ENCODE measurements at places on chromosomes 11 and 22.

DNA sequence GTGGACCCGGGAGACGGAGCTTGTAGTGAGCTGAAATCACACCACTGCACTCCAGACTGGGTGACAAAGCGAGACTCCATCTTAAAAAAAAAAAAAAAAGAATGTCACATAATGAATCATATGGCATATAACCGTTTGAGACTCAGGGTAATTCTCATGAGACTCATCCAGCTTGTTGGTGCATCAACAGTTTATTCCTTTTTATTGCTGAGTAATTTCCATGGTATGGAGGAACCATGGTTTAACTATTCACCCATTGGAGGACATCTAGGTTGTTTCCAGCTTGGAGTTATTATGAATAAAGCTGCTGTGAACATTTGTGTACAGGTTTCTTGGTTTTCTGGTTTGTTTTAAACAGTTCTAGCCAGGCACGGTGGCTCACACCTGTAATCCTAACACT lies 25.3 kb downstream of the PPARA start:
- peak; percentile 39 for DNase-seq

DNA sequence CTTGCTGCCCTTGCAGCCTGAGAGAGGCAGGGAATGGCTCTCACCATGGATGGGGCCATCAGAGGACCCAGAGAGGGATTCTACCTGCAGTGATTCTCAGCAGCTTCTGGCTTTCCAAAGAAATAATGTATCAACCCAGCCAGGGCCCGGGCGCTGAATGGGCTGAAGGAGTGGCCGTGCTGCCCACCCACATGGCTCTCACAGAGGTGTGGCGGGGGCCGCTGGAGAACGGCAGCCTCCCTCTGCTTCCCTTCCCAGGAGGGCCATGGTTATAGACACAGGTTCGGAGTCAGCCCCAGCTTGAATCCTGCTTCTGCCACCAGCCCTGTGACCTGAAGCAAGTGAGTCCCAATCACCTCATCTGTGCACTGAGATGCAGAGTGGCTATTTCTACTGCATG lies 82.7 kb downstream of the THAP12 start:
- no peak for DNase-seq

- peak; percentile 40 for DNase-seq
These were observed 565.4 kb downstream of the ETS1 start for GRCh38 chr11:128022007-128022368.

- no peak for DNase-seq
These were observed 20.7 kb downstream of the ADAMTS15 start for GRCh38 chr11:130469181-130469580.

- DNase-seq, result no peak
These were observed 100.6 kb upstream of the HSD17B12 start for GRCh38 chr11:43579919-43580276.

DNA sequence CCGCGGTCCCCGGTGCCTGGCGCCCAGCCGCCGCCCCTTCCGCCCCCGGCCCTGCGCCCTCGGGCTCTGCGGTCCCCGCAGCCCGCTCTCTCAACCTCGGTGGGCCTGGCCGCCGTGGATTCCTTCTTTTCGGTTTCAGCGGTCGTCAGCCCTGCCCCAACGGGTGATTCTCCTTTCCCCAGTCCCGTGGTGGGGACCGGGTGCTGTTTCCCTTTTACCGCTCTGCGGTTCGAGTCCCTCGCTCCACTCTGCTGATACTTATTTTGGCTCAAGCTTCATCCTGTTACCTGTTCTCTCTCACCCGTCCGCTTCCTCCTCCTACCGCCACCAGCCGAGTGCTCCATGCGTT lies 494 bp downstream of the ZDHHC5 start:
- DNase-seq, result no peak

GRCh38 chr11:78189174-78189724 lies 530 bp downstream of the USP35 start:
- DNase-seq, result no peak

DNA sequence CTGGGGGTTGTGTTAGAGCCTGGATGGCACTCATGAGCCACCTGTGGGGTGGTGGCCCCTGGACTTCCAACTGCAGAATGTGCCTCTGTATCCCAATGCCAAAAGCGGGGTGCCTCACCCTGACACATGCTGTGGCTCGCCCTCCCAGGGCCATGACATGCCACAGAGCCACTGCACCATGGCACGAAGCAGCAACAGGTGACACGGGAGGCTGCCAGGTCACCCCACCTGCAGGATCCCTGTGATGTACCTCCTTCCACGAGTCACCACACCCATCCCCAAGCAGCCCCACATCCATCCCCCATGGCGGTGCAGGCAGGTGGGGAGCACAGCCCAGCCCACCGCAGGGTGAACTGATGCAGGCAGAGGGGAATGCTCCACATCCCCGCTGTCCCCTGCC lies 14.8 kb downstream of the NECTIN1 start:
- DNase-seq, result no peak

DNA sequence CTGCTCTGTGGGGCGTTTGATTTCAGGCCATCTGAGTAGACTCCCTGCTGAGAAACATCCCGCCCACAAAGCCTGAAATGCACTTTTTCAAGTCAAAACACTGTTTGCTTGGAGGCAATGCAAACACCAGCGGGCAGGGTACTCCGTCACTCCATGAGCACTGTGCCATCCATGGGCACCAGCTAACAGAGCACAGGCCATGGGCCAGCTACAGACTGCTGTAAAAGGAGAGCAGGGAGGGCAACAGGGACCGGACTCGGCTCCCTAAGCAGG lies 16.6 kb upstream of the EFCAB6 start:
- DNase-seq, result no peak

- peak; percentile 67 for DNase-seq
These were observed 109.7 kb downstream of the WNT7B start for GRCh38 chr22:45867118-45867905.

DNA sequence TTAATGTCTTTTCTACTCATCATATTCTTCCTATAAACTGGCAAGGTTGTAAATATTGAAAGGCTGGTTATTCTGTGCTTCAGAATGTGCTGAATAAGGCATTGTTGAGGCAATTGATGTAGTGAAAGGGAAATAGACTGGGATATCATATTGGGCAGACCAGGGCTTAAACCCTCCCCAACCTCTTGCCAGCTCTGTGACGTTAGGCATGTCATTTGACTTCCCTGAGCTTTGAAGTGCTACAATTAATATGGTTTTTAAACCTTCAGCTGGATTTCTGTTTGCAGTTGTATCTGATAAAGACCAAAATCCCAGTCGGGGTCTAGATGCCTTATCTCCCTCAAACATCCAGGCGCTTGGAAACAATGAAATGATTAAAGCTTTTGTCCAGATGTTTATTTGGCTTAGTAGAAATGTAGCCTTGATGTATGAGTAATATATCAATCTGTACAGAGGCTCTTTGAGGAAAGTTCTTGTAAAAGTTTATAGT lies 208.1 kb downstream of the DBX1 start:
- peak; percentile 46 for DNase-seq

GRCh38 chr11:113261709-113262475 lies 52.5 kb upstream of the TTC12 start:
- DNase-seq, result peak; percentile 29

DNA sequence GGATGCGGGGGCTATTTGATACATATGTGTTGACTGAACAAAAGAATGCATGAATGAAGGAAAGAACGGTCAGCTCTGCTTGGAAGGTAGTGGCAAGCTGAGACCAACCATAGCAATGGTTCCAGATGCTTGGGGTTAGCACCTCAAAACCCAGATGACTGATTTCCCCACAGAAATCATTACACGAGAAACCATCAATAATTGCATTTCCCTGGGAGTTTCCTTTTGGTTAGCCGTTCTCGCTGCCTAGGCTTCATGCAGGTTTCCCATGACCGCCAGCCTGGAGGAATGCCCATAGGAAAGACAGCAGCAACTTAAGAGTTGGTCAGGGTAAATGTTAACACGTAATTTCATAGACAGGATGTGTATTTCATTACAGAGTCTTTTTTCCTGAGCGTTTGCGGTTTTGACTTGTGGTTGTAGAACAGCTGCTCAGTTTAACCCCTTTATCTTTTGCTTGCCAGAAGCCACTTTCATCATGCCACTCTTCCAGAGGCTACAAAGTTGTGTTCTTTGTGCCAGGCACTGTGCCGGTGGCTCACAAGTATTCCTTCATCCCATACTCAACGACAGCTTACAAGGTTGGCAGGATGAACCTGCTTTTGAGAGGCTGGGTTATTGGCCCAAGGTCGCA lies 2.8 kb downstream of the IL17RA start:
- DNase-seq, result peak; percentile 48

DNA sequence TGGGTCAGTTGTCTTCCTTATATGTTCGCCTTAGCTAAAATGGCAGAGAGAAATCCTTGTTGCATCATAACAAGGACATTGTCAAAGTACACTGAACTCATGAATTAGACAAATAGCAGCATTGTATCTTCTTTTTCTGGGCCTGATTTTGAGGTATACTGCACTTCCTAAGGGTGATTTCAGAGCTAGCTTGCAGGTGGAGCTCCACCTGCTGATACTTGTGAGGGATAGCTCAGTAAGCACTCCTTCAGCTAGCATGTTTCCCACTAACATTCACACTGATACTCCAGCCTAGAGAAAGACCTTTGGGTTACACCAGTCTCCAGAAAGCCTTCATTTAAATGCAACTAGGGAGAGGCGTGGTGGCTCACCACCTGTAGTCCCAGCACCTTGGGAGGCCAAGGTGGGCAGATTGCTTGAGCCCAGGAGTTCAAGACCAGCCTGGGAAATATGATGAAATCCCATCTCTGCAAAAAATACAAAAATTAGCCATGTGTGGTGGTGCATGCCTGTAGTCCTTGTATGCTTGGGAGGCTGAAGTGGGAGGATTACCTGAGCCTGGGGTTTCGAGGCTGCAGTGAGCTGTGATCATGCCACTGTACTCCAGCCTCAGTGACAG lies 29.8 kb downstream of the JAM3 start:
- no peak for DNase-seq

All from adipocyte (in vitro differentiated cells).